Activated CD4-positive, alpha-beta memory T cell treated with anti-CD3 and anti-CD28 coated beads for 36 hours (primary cell): ENCODE measurements at places on chromosomes 12 and 14. TPM values are rescaled to one million over a fixed set of nuclear protein-coding genes. Genes with fewer than 3 reads are reported as not detected.

GRCh38 chr12:100484183-100484886 lies 10.7 kb downstream of the NR1H4 start:
- H3K4me1 ChIP-seq: no peaks in the 10 kb centered on the region
- H3K27me3 ChIP-seq: peaks cover 2% of the 10 kb centered on the region
- no peak for DNase-seq
- H3K36me3 ChIP-seq: no peaks in the 10 kb centered on the region

GRCh38 chr12:104182144-104182543 lies 33.4 kb upstream of the TXNRD1 start:
- peaks cover 7% of the 10 kb centered on the region for H3K4me1 ChIP-seq
- no peaks in the 10 kb centered on the region for H3K27me3 ChIP-seq
- H3K36me3 ChIP-seq: no peaks in the 10 kb centered on the region
- H3K4me3 ChIP-seq: no peak overlapping the region
- no peak for DNase-seq

DNA sequence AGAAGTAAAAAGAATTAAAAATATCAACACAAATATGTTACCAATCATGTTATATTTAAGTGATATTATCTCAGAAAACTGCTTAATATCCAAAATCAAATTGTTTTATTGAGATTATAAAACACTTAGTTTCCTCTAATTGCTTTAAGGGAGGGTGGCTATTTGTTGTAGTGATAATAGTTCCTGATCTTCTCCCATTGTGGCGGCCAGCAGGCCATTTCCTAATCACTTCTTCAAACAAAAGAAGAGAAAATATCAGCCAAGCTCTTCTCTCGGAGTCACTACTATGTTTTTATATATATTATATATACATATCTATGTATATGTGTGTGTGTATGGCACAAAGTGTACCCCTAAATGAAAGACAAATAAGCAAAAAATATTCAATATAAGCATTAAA lies 31.5 kb downstream of the ERO1A start:
- peaks cover 7% of the 10 kb centered on the region for H3K4me1 ChIP-seq
- H3K4me3 ChIP-seq: no peak overlapping the region
- H3K36me3 ChIP-seq: peaks cover 15% of the 10 kb centered on the region
- H3K27ac ChIP-seq: no peak overlapping the region

CELA1 gene
- total RNA-seq: not detected

DNA sequence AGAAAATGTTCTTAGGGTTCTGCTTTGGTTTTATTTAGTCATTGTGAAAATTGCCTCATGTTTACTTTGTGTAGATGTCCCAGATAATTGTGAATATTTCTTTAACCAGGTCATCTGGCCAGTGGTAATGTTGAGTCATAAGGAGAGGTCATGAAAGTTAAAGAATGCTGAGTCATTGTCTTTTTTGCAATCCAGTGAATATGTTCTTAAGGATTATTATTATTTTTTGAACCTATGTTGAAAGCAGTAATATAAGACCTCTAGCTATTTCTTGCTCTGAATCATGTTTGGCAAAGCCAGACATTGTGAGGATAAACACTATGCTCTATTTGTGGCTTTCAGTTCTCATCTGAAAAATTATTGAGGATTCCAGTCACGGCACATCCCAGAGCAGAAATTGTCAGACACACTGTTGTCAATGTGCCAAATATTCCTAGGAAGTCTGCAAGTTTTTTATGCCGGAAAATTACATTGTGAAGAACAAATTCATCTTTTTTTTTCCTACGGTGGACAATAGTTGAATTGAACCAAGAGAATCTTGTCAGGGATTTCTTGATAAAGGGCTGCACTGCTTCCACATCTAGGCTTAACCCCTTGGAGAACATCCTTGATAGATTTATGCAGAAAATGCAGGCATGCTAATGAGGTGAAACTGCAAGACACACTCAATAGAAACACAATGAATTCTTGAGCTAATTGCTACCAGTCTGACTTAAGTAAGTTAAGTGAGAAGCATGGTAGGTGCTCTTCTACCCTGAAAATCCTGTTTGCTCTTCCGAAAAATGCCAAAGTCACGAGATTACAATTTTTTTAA lies 369.6 kb downstream of the ATP23 start:
- no peak overlapping the region for H3K27ac ChIP-seq
- H3K27me3 ChIP-seq: peaks cover 2% of the 10 kb centered on the region
- no peak overlapping the region for H3K4me3 ChIP-seq

DNA sequence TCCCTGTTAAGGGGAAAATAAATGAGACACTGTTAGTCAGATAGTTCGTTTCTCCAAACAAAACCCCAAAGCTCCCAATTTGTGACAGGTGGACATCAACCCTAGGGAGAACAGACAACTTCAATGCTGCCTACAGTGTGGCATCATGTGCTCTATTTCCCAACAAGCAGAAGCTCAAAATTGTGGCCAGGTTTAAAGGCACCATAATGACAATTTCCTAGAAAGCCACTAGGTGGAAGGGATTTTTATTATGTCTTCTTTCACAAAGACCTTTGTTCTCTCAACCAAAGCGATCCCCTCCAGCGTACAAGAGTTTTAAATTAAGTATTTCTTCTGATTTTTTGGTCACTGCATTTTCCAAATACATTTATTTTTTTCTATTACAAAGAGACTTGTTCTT lies 88.0 kb upstream of the MBIP start:
- no peaks in the 10 kb centered on the region for H3K36me3 ChIP-seq
- no peak overlapping the region for H3K4me3 ChIP-seq
- no peak for DNase-seq
- no peaks in the 10 kb centered on the region for H3K4me1 ChIP-seq
- no peak overlapping the region for H3K27ac ChIP-seq
- H3K27me3 ChIP-seq: peaks cover 5% of the 10 kb centered on the region

MUCL1 gene
- not detected for total RNA-seq

- no peak for DNase-seq
- H3K4me1 ChIP-seq: no peaks in the 10 kb centered on the region
- no peaks in the 10 kb centered on the region for H3K27me3 ChIP-seq
- no peak overlapping the region for H3K27ac ChIP-seq
- no peaks in the 10 kb centered on the region for H3K36me3 ChIP-seq
Observed at GRCh38 chr14:77406086-77406485, 17.2 kb downstream of the NOXRED1 start.

DNA sequence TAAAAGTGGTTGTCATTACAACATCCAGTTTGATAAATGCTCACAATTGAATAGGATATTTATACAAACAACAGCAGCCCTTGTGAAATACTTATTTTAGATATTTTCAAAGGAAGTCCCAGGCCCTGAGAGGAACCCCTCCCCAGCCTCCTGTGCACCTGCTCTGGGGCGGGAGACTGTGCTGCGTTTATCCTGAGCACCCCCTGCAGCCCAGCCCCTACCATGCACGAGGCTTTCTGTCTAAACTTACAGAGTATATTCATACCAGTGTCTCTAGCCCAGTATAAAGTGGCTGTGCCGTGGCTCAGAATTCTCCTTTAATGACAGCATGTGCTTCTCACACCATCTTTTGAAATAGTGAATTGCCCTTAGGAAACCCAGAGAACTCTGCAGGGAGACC lies 1084.3 kb downstream of the TMEM121 start:
- peaks cover 29% of the 10 kb centered on the region for H3K27me3 ChIP-seq
- no peak overlapping the region for H3K4me3 ChIP-seq
- no peaks in the 10 kb centered on the region for H3K36me3 ChIP-seq
- no peak overlapping the region for H3K27ac ChIP-seq
- H3K4me1 ChIP-seq: peaks cover 8% of the 10 kb centered on the region

GRCh38 chr12:96870946-96871345 lies 36.1 kb upstream of the NEDD1 start:
- no peak overlapping the region for H3K27ac ChIP-seq
- no peak overlapping the region for H3K4me3 ChIP-seq
- DNase-seq: no peak
- no peaks in the 10 kb centered on the region for H3K4me1 ChIP-seq
- H3K36me3 ChIP-seq: no peaks in the 10 kb centered on the region

ZNF268 gene
- total RNA-seq: 9.2 TPM

GDF3 gene
- not detected for total RNA-seq

RFLNA gene
- not detected for total RNA-seq

DNA sequence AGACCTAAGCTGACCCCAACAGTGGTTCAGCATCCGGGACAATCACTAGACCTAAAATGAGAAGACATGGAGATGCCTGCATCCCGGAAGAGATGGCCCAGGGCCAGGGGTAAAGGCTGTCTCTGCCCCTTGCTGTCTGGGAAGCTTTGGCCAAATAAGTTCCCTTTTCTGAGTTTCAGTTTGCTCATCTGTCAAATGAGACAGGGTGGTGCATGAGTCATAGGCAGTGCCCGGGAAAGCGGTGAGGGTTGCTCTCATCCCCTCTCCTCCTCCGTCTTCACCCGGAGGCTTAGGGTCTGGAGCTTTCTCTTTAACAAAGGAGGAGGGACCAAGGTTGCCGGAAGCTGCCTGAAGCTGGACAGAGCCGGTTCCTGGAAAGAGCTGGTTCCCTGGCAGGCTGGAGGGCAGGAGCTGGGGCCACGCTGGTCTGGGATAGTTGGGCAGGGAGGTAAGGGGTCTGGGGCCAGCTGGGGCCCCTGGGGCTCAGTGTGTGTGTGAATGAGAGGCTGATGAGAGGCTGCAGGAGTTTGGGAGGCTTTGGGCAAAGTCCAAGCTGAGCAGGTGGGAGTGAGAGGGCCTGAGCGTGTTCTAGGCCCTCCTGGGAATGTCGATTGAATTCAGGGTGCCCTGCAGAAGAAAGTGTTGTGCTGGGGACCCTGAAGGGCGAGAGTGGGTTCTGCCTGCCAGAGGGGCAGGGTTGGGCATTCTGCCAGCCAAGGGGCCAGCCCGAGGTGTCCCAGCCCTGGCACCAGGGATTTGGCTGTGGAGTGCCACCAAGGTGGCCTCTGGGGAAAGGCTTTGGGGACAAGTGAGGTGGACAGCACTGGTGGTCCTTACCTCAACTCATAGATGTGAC lies at the start of gene SDSL:
SDSL (plus strand) TSS at position 351 of the 856 bp plus-strand sequence. CDS start 5,603 bp downstream, outside the sequence.
- no peak within 1 kb of the TSS for H3K4me3 ChIP-seq
- peaks cover 9% of the 10 kb centered on the region for H3K4me1 ChIP-seq
- H3K27me3 ChIP-seq: peaks cover 5% of the 10 kb centered on the region
- no peak within 1 kb of the TSS for H3K27ac ChIP-seq

PGF gene
- total RNA-seq: not detected

DNA sequence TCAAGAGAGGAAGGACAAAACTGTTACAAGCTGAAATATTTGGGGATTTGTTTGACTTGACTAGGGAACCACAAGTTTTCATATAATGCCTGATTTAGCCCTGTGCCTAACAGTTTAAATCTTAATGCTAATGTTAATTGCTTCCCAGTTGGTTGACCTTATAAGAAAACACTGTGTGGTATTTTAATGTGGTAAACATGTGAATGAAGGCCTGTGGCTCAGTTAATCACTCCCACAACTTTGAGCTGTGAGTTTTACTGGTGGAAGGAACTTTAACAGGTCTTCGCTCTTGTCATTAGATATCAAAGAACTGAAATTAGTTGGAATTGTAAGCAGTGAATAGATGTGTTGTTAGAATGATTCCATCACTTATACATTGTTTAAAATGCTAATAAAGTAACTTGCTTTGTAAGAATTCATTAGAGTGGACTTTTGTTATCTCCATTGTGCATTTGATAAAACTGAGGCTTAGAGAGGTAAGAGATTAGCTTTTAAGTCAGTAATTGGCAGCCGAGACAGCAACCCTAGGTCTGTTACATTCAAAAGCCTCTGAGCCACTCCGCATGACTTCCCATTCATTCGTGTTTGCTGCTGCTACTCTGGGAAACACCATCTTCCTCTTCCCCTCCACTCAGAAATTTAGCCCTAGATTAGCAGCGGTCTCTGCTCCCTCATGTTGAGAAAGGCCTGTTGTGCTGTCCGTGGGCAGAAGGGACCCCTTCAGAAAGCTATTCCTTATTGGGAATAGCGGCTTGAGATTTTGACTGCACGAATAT lies 1.0 kb upstream of the TBK1 start:
- H3K27me3 ChIP-seq: no peaks in the 10 kb centered on the region
- H3K4me3 ChIP-seq: peak overlapping the region; percentile 88
- H3K4me1 ChIP-seq: peaks cover 47% of the 10 kb centered on the region
- peaks cover 21% of the 10 kb centered on the region for H3K36me3 ChIP-seq
- DNase-seq: no peak
- H3K27ac ChIP-seq: peak overlapping the region; percentile 91

GRCh38 chr12:11650286-11651281 lies 1.1 kb downstream of the ETV6 start:
- H3K4me1 ChIP-seq: peaks cover 41% of the 10 kb centered on the region
- peak overlapping the region; percentile 97 for H3K27ac ChIP-seq
- H3K4me3 ChIP-seq: peak overlapping the region; percentile 87
- peaks cover 26% of the 10 kb centered on the region for H3K36me3 ChIP-seq
- no peaks in the 10 kb centered on the region for H3K27me3 ChIP-seq

DNA sequence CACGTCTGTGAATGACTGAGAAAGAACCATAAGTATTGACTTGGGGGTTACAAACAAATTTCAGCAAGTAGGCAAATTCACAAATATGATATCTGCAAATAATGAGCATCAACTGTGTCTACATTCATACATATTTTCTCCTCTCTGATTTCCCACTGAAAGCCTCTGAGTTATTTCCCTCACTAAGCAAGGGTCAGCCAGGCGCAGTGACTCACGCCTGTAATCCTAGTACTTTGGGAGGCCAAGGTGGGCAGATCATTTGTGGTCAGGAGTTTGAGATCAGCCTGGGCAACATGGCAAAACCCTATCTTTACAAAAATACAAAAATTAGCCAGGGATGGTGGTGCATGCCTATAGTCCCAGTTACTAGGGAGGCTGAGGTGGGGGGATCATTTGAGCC lies 80.8 kb downstream of the SLC25A21 start:
- H3K36me3 ChIP-seq: no peaks in the 10 kb centered on the region
- no peak overlapping the region for H3K4me3 ChIP-seq
- no peaks in the 10 kb centered on the region for H3K27me3 ChIP-seq

DNA sequence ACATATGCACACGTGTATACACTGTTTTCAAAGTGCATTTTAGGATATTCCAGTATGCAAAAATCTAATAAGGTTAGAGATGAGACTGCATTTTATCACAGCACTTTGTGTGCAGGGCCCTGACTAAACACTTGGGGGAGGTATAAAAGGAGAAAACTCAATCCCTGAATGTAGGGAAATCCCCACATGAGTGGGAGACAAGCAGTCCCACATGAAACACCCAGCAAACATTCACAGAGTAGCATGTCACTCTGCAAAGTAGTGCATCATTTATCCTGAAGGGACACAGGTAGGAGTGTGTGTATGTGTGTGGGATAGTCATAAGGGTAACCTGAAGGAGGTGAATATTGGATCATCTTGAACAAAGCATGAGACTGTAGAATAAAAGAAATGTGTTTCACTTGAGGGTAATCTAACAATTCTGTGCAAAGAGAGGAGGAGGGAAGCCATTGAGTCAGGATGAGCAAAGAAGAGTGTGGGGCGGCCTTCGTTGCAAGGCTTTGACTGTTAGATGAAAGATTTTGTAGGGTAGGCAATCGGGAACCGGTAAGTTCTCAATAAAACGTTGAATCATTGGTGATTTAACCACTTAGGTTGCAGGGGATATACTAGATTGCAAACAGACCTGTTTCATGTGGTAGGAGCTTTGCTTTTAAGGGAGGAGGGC lies 2.9 kb downstream of the PRPF40B start:
- no peak overlapping the region for H3K27ac ChIP-seq
- DNase-seq: peak; percentile 41
- H3K27me3 ChIP-seq: no peaks in the 10 kb centered on the region
- no peak overlapping the region for H3K4me3 ChIP-seq
- peaks cover 17% of the 10 kb centered on the region for H3K4me1 ChIP-seq

GRCh38 chr12:22100958-22101748 lies 55.1 kb downstream of the CMAS start:
- peak; percentile 67 for DNase-seq
- no peaks in the 10 kb centered on the region for H3K36me3 ChIP-seq
- peak overlapping the region; percentile 23 for H3K27ac ChIP-seq
- no peak overlapping the region for H3K4me3 ChIP-seq
- peaks cover 19% of the 10 kb centered on the region for H3K4me1 ChIP-seq

GRCh38 chr12:83656004-83656403 lies 969.3 kb downstream of the TMTC2 start:
- no peaks in the 10 kb centered on the region for H3K4me1 ChIP-seq
- H3K27me3 ChIP-seq: no peaks in the 10 kb centered on the region
- DNase-seq: no peak

SH2B3 gene
- 32.6 TPM for total RNA-seq
